ENCODE measurements at places on chromosomes 1 and 21.

- DNase-seq, result no peak
Measured at GRCh38 chr1:68811806-68812205, 314.9 kb upstream of the DEPDC1 start.

GRCh38 chr1:56457756-56458375 is 121.5 kb downstream of the PLPP3 start:
- no peak for DNase-seq

GRCh38 chr1:56240400-56240799 is 339.0 kb downstream of the PLPP3 start:
- no peak for DNase-seq

DNA sequence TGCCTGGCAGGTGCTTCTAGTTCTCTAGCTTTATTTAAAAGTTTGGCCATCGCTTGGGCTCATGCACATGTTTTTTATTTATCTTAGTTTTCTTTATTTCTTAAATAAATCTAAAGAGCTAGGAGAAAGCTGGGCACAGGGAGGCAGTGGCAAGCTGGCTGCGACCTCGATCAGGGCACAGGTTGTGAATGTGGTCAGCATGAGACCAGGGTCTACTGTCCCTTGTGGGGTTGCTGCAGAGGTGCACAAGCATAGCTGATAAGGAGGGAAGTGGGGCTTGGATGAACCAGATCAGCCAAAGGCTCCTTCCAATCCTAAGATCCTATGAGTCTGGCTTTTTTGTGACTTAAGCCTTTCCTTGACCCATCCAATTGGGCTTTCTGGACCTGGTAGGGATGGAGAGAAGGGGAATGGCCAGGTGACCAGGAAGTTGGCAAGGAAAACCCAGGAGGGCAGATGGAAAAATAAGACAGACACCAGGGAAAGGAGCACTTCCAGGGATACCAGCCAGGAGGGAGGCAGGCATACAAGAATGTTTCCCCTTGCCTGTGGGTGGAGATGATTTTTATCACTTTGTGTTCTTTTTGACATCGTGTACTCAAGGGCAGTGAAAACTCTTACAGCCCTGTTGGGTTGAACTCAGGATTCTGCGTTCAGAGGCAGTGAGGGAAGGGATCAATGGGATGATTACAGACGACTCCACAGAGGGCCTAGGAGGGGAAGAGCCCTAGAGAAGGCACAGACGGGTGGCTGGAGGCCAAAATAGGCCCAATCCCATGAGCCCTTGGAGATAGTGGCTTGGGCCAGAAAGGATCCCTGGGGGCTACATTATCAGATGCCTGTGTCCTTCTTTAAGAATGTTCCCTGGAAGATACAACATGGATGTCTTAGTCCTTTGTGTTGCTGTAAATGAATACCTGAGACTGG is 8.5 kb downstream of the CYP4B1 start:
- no peak for DNase-seq

DNA sequence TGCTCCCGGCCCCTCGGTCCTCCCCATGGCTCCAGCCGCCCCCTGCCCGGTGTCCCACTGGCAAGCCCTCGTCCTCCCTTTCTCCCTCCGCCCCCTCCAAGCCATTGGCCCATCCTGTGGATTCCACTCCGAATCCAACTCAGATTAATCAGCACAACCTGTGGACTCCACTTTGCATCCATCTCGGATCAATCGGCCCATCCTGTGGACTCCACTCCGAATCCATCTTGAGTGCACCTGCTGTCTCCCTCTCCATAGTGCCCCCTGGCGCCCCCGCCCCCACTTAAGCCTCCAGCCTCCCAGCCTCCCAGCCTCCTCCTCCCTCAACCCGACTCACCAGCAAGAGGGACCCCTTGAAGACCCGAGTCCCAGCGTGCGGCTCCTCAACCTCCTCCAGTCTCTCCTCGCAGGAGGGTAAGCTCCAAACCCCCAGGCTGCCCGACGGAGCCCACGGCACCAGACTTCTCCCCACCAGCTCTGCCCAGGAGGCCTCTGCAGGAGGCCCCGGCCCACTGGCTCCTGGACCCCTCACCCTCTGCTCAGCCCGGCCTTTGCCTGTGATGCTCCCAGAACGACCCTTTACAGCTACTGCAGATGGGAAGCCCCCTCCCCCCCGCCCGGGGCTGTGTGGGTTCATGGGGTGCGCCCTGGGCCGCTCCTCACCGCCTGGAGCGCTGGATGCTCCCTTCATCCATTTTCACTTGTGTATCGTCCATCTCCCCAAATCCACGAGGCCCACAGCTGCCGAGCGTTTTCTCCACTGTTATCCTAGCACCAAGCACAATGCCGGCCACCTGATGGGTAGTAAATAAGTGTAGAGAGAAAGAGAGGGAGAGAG is 40.6 kb upstream of the TSPEAR start:
- no peak for DNase-seq

GRCh38 chr1:9275567-9276034 is 17.1 kb upstream of the SPSB1 start:
- DNase-seq, result peak; percentile 86

DNA sequence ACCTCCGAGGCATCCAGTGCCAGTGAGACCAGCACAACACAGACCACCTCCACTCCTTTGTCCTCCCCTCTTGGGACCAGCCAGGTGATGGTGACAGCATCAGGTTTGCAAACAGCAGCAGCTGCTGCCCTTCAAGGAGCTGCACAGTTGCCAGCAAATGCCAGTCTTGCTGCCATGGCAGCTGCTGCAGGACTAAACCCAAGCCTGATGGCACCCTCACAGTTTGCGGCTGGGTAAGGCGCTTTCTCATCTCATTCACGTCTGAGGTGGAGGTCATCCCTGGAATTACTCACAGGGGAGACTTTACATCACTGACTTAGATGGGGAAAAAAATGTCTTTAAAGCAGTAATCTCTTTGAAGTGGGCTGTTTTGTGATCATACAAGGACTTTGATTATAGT is 106.3 kb downstream of the CD247 start:
- DNase-seq, result no peak

- DNase-seq, result peak; percentile 95
Measured at GRCh38 chr1:18077657-18078215, 29.9 kb upstream of the IGSF21 start.

DNA sequence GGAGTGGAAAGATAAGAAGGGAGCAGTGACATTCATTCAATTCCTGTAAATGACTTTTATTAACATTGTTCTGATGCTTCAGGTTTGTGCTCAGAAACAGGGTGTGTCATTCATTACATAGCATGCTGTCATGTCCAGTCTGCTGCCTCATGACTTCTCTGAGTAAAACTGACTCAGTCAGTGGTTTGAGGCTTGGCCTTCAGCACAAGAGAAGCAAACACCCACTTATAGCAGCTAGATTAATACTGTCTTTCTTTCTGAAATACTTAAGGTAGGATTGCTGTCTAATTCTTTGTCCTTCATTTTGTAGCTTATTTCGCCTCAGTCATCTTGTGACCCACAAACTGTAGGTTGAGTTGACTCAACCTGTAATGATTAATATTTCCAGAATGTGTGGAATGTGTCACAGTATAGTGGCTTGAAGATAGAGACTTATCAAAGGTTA is 32.9 kb downstream of the RASAL2 start:
- no peak for DNase-seq

GRCh38 chr1:245877976-245878375 is 629.1 kb downstream of the SMYD3 start:
- no peak for DNase-seq

DNA sequence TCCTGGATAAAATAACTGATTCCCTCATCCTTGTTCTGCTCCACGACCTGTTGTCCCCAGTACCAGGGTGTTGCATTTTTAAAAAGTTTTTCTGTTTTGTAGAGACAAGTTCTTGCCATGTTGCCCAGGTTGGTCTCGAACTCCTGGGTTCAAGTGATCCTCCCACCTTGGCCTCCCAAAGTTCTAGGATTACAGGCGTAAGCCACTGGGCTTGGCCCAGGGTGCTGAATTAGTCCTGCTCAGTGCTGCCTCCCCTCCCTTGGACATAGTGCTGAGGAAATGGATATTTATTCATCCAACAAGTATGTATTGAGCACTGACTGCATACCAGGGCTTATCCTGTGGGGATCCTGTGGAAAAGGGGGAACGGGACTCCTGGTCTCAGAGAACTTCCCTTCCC is 126.4 kb downstream of the PTPRU start:
- DNase-seq, result no peak

All from NCI-H510A (cell line).